ENCODE measurements at places on chromosomes 16 and 17. TPM values are rescaled to one million over a fixed set of nuclear protein-coding genes. Genes with fewer than 3 reads are reported as not detected.

DNA sequence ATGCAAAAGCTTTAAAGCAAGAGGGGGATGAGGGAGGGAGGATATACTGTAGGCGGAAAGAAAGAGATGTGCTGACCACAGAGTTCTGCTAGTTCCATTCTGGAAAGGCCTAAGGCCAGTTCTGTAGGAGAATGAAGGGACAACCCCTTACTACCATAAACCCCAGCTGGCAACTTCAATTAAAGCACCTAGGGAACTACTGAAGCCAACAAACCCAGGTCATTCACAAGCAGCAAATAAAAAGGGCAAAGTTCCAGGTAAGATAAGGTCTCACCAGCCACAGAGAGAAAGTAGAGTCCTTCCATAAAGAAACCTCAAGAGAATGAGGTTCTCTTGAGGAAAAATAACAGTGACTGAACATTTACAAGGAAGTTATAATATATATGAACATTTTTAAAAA, 12.8 kb downstream of the TERF2 start:
- H3K4me3 ChIP-seq = no peak overlapping the region
- no peaks in the 10 kb centered on the region for H3K27me3 ChIP-seq
- no peak overlapping the region for H3K27ac ChIP-seq
- H3K36me3 ChIP-seq = peaks cover 40% of the 10 kb centered on the region
- DNase-seq = no peak

GRCh38 chr17:62765351-62765750, 42.8 kb downstream of the MARCHF10 start:
- H3K27ac ChIP-seq = no peak overlapping the region
- no peak overlapping the region for H3K4me3 ChIP-seq
- H3K27me3 ChIP-seq = no peaks in the 10 kb centered on the region
- H3K4me1 ChIP-seq = peaks cover 13% of the 10 kb centered on the region

- H3K4me1 ChIP-seq = no peaks in the 10 kb centered on the region
- H3K27me3 ChIP-seq = no peaks in the 10 kb centered on the region
- H3K4me3 ChIP-seq = no peak overlapping the region
- no peak overlapping the region for H3K27ac ChIP-seq
- no peak for DNase-seq
Measured at GRCh38 chr17:21245639-21246084, 7.5 kb downstream of the NATD1 start.

The MYL4 gene
- polyA plus RNA-seq = 0.44 TPM

The CFAP97D1 gene
- polyA plus RNA-seq = not detected

The OMG gene
- polyA plus RNA-seq = 0.71 TPM

The CCT6B gene
- polyA plus RNA-seq = 1.1 TPM

Measured in GM23338 (cell line).